ENCODE measurements at places on chromosomes 11 and 22.

- no peak for DNase-seq
Measured at GRCh38 chr11:71286701-71287643, 34.6 kb upstream of the SHANK2 start.

DNA sequence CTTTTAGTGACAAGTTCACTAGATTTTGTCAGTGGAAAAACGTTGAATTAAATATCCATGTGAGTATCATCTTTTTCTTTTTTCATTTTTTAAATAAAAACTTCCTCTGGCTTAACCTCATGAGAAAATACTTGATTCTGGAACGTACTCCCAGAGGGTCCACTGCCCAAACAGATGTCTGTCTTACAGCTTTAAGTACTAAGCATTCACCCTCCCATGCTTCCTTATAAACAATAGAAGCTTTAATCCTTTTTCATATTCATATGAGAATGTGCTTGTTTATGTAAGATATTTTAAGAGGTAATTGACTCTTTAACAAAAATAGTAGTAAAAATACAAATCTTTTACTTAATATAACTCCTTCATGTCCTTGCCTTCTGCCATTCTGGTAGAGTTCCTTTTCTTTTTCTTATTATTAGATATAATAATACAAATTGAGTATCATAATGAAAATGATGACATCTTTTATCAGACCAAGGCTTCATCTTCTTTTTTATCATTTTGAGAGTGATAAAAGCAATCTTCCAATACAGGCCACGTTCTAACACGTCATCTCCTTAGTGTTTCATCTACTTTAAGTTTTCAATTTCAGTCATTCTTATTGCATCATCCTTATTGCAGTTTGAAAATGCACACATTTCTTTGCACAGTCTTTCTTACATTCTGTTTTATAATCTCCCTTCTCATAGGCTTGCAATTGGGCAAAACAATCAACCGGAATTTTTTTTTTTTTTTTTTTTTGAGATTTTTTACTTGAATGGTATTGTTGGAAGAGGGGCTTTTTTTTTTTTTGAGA is 69.5 kb upstream of the MYO18B start:
- no peak for DNase-seq

GRCh38 chr11:9615031-9615451 is 41.6 kb downstream of the WEE1 start:
- DNase-seq = no peak

DNA sequence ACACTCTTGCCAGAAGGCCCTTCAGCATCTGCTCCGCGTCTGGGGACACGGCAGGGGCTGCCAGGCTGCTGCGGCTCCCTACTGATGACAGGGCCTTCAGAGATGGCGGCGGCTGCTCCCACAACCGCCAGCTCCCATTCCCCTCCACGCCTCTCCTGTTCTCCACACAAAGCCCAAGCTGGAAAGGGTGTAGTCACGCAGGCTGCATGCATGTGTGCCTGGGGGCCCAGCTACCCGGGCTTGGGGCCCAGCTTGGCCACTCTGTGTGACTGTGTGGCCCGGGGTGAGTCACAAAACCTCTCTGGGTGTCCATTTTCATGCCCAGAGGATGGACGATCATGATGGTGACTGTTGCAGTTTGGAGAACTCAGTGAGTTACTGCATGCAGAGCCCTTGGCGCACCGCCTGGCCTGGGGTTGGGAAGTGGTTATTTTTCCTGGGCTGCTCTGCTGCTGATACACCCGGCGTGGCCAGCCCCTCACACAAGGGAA is 31.7 kb upstream of the PARVB start:
- no peak for DNase-seq

DNA sequence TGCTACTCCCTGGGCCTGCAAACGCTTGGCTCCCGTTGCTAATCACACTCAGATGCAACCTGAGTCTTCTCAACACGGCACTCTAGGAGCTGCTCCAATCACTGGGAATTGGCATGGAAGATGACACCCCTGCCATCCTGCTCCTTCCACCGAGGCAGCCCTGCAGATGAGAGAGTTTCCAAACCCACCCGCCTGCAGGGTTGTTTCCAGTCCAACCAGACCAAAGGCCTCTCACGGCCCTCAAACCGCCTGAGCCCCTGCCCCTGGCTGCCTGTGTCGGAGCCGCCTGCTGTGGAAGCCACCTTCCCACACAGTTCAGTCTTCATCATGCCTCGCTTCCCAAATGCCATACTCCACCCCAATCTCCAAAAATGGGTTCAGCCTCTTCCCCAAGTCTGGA is 36.8 kb upstream of the TP53I11 start:
- DNase-seq = no peak

- DNase-seq = no peak
Measured at GRCh38 chr22:49573109-49573765, 254.4 kb downstream of the BRD1 start.

- no peak for DNase-seq
Measured at GRCh38 chr11:19973136-19973635, 187.1 kb downstream of the DBX1 start.

- DNase-seq = no peak
Measured at GRCh38 chr22:25747245-25747944, 5.4 kb downstream of the MYO18B start.

- DNase-seq = no peak
Measured at GRCh38 chr22:49779853-49780697, 47.6 kb downstream of the BRD1 start.

GRCh38 chr11:70423523-70424505 is 25.5 kb downstream of the CTTN start:
- DNase-seq = no peak

- no peak for DNase-seq
Measured at GRCh38 chr11:2574553-2575535, 125.0 kb downstream of the KCNQ1OT1 start.

DNA sequence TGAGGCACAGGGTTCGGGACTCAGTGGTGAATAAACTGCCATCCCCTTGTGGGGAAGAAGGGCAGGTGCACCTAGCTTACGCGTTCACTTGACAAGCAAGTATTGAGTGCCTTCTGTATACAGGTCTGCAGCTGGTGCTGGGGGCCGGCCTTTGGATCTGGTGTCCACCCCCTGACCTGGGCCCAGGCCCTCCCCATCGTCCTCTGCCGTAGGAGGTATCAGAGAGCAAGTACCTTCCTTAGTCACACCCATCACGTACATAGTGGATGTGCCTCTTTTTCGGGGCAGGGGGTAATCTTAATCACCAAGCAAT is 53.3 kb downstream of the SMIM38 start:
- DNase-seq = no peak

- DNase-seq = no peak
Measured at GRCh38 chr11:116099541-116099940, 595.3 kb upstream of the CADM1 start.

DNA sequence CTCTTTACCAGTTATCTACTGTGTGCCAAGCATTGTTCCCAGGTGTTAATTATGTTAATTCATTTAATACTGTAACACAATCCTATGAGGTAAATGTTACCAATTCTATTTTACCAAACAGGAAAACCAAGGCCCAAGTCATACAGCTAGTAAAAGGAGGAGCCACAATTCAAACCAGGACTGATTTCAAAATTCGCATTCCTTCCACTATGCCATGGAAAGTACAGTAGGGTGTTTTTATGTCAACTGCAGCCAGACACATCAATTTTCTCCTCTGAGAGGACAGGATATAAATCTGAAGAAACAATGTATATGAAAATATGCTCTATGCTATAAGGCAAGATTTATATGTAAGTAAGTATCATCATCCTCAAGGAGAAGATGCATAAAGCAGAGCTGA is 104.3 kb downstream of the RPL27A start:
- DNase-seq = no peak

DNA sequence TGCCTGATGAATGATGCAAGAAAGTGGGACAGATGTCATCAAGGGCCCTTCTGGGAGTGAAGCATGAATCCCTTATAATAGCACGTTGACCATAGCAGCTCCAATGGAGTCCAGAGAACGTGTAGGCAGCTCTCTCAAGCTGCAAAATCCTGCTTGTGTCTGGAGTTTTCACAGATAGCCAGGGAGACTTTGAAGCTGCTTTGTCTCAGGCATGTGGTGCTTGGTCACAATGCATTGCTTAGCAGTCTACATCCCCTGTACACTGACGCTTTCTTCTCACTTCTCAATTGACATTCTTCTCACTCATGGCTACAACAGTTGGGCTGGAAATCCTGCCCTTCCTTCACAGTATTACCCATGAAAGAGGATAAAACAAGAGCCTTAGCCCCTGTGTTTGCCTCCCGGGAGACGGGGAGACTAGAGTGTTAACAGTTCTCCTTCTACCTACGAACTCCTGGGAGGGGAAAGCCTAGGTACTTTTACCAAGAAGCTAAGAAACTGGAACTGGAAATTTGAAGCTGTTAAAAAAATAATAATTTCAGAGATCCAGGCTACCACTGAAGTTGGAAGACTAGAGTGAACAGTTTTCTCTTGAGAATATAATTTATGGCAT is 20.7 kb upstream of the MMP7 start:
- DNase-seq = peak; percentile 6

DNA sequence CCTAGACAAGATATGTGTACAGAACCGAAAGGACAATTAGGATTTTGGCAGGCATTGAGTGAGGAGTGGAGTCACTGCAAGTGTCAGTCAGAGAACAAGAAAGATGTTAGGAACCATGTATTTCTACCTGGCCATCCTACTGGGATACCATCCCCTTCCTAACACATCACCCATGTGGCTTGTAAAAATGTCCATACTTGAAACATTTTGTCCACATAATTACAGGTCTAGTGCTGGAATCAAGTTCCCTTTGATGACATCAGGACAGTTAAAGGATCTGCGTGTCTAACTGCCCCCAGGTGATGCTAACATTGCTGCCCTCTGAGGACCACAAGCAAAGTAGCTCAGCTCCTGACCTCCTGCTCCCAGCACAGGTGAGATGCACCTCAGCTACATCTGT is 31.9 kb upstream of the GGTLC2 start:
- no peak for DNase-seq

DNA sequence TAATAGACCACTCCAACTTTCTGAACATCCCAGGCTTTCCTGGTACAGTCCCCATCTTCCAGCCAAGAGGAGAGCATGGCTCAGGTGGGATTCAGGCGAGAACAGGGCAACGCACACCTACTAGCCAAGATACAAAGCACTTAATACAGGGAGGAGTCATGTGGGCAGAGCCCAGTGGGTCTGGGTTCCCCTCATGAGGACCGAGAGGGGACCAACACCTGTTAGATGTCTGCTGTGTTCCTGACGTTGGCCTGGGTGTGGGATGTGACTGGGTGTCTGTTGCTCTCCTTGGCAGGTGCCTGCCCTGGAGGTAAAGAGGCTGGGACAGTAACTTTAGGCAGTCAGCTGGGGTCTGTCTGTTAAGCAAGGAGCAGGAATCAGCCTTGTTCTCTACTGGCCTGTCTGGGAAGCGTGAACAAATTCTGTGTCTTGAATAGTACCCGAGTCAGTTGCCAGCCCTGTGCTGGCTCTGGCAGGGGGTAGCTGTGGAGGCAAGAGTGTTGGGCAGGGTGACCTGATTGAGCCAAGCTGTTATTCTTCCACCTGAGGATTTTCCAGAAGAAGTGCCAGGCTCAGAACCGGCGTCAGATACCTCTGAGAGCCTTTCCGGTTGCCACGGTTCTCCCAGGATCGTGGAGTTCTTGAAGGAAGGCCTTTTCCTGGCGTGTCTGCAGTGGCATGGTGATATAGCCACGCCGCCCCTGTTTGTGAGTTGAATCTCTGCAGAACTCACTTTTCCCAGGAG is 56.3 kb downstream of the BCR start:
- DNase-seq = no peak

DNA sequence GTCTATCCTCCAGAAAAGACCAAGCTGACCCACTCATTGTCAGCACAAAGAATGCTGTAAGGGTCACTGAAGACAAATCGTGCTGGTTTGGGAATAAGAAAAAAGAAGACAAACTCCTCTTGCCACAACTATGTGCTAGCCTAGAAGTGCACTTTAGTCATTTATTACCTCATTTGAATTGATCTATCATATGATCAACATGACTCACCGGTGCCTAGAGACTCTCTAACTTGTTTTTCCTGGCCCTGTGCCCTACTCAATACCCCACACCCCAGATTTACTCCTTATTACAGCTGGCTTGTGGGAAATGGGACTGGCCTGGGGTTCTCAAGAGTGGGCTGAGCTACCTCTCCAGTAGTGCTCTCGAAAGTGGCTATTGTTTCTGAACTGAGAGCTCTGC is 35.9 kb upstream of the HORMAD2 start:
- no peak for DNase-seq

- DNase-seq = no peak
Measured at GRCh38 chr11:113553235-113553634, 78.0 kb upstream of the DRD2 start.

- no peak for DNase-seq
Measured at GRCh38 chr11:8403310-8403709, 139.6 kb upstream of the LMO1 start.

- DNase-seq = peak; percentile 18
Measured at GRCh38 chr11:61392981-61393595, 701 bp downstream of the TMEM216 start.

DNA sequence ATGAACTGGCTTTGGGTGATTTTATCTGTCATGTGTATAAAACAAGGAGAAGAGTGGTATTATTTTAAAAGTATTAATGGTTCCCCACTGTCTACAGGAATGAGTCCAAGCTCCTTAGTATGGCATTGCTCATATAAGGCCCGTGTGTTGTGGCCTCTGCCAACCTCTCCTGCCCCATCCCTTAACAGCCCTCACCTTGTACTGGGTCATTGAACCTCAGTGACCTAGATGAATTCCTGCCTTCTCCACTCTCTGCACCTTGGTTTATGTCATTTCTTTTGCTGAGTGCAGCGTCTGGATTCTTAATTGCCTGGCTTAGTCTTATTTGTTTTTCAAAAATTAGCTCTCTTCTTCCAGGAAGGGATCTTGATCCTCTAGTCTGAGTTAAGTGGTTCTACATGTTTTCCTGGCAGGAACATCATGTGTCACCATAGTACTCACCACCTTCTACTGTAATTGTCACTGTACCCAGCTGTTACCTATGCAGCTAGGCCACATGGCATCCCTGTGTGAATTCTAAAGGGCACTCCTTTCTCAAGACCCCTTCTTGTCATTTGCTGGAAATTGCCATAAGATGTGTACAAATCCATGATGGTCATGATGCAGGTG is 36.2 kb upstream of the POGLUT3 start:
- no peak for DNase-seq

Data from NCI-H82 (cell line).